ENCODE measurements at places on chromosomes 6 and 20.

DNA sequence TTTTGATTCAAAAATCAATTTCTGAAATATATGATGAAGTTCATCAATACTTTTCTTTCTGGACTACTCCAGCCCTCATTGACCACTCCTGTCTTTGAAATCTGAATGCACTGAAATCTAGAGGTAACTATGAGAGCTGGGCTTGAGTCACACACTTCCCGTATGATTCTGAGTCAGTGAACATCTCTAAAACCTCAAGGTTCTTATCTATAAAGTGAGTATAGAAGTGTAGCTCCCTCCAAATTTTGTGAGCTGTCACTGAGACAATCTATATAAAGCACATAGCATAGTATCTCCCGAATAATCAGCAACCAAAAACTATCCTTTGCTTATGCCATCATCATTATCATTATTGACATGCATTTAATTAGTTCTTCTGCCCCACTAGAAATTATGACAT lies 182.4 kb downstream of the TSHZ2 start:
- no peak for DNase-seq

GRCh38 chr6:33286946-33287914 lies 1.8 kb downstream of the WDR46 start:
- DNase-seq, result no peak

GRCh38 chr20:45087814-45088213 lies 13.1 kb downstream of the KCNS1 start:
- DNase-seq, result no peak

DNA sequence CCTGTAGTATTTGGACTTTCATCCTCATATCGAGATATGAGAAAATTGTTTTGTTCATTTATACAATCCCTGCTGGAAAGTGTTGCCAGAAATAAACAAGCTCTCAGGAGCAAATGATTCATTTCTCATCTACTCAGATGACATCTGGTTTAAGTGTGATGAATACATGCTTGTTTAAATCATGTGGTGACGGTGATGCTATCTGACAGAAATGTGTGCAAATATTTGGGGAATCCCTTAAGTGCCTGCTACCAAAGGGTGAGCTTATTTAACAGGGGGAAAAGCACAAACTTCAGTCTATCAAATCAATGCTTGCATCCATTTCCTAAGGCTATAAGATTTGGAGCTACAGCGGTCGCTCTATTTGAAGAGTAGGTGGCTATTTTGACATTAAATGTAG lies 368.3 kb upstream of the SASH1 start:
- no peak for DNase-seq

- no peak for DNase-seq
Observed at GRCh38 chr20:19099596-19100545, 112.6 kb upstream of the SLC24A3 start.

- no peak for DNase-seq
Observed at GRCh38 chr20:63854069-63854765, 7.1 kb upstream of the ABHD16B start.

GRCh38 chr6:22372922-22373321 lies 76.1 kb upstream of the PRL start:
- DNase-seq, result no peak

GRCh38 chr20:1280195-1281102 lies 14.4 kb downstream of the SNPH start:
- DNase-seq, result no peak

GRCh38 chr6:108841377-108841855 lies 6.8 kb upstream of the ARMC2 start:
- DNase-seq, result no peak

DNA sequence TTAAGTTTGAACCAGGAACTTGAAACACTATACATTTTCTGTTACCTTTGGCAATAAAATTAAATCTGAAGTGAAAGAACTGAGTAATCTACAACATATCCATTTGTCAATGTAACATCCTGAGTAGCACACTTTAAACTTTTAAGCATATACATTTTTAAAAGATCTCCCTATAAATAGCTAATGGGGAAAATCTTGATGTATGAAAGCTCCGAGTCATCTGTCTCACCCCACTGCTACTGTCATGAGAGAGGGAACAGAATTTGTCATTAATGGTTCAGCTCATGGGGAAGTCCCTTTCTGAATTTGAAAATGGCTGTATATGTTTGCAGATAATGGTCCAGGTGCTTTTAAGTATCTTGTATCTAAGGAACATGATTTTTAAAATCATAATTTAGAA lies 55.2 kb upstream of the NOX3 start:
- DNase-seq, result no peak

DNA sequence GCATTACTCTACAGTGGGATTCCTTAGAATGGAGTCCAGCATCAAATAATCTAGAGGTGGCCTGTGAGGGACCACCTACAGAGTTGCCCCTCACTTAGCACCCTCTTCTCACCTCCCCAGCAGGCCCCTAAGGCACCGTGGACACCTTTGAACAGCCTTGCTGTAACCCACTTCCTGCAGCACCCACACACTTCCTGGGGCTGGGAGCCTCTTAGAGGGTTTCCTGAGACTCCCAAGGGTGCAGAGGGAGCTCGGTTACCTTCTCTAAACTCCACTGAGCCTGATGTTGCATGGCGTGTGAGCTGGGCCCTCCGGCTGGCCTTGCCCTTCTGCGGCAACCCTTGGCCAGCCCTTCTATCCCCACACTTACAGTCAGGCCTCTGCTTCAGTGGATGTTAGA lies 7.3 kb upstream of the SIRPG start:
- peak; percentile 46 for DNase-seq

All from activated gamma-delta T cell treated with anti-CD3 and anti-CD28 coated beads, Interleukin-2, amount 50 U/mL, for 16 hours (primary cell).